Natural killer cell (primary cell): ENCODE measurements at places on chromosomes 1 and 21. TPM values are rescaled to one million over a fixed set of nuclear protein-coding genes. Genes with fewer than 3 reads are reported as not detected.

The SMCP gene
- total RNA-seq, result not detected

The HTR1D gene
- total RNA-seq, result not detected

The S1PR1 gene
- 80.2 TPM for total RNA-seq

The LCE2B gene
- not detected for total RNA-seq

The PTCH2 gene
- 3.1 TPM for total RNA-seq

The LINGO4 gene
- not detected for total RNA-seq

The NUP210L gene
- total RNA-seq, result 0.13 TPM

The FALEC gene
- not detected for total RNA-seq

The PTPN7 gene
- total RNA-seq, result 196 TPM

The SHE gene
- 0.14 TPM for total RNA-seq

The FAM177B gene
- not detected for total RNA-seq

The NBPF4 gene
- total RNA-seq, result not detected

The RIPPLY3 gene
- not detected for total RNA-seq

The DCST1 gene
- total RNA-seq, result 0.60 TPM

The LRRC53 gene
- not detected for total RNA-seq

The VHLL gene
- total RNA-seq, result 0.42 TPM

The MROH7 gene
- 0.16 TPM for total RNA-seq

GRCh38 chr1:72371259-72372035 lies 89.1 kb upstream of the NEGR1 start:
- DNase-seq, result no peak

DNA sequence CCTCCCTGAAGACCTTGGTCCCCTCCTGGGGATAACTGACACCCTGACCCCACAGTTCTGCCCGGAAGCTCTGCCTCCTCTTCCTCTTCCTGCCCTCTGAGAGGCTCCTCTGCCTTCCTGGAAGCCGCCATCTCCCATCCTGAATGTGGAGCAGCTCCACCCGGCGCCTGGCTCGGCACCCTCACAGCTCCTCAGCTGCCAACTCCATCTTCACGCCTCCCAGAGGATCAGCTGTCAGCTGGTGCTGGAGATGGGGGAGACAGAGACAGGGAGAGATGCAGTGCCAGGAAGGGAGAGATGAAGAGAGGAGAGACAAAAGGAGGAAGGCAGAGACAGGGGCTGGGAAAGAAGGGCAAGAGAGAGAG lies 210.4 kb upstream of the CSF3R start:
- DNase-seq, result no peak

- peak; percentile 29 for DNase-seq
These were observed at the start of gene NLRP3 for GRCh38 chr1:247415423-247416361. TSS of gene NLRP3 (plus strand) at chr1:247416173. CDS start at chr1:247418801, 2,628 bp downstream.

DNA sequence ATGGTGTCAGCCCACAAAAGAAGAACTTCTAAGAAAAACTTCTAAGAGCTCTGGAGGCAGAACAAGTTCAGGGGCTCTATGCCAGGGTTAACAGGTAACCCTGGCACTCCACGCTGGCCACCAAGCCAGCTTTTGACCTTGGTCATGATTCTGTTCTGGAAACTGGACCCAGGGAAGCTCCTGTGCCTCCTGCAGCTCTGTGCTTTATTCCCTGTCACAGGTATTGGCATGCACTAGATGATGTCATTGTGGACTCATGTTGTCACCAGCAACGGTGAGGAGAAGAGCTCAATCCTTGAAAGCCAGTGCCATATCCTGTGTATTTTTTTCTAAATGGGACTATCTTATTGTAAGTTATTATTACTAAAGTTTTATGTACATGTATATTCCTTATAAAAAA lies 56.7 kb upstream of the GCLM start:
- DNase-seq, result no peak

- DNase-seq, result no peak
These were observed 1.2 kb upstream of the PIK3C2B start for GRCh38 chr1:204495777-204496176.

DNA sequence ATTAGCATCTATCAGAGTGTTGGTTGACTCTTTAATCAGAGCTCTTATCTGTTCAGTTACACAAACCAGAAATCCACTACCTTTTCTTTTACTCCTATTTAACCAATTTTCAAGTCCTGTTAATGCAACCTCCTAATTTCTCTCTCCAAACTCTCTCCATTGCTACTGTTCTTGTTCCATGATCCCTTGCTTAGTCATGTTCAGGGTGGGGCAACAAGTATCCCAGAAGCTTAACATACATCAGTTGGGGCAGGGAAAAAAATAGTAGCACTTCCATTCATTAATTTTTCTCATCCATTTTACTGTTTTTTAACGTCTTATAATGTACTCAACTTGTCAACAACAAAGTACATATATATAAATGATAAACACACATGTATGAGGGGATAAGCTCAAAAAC lies 111.2 kb upstream of the LBR start:
- DNase-seq, result no peak

GRCh38 chr21:42682661-42683210 lies 29.3 kb downstream of the PDE9A start:
- no peak for DNase-seq

- no peak for DNase-seq
These were observed 28.6 kb downstream of the LGR6 start for GRCh38 chr1:202221911-202222909.

DNA sequence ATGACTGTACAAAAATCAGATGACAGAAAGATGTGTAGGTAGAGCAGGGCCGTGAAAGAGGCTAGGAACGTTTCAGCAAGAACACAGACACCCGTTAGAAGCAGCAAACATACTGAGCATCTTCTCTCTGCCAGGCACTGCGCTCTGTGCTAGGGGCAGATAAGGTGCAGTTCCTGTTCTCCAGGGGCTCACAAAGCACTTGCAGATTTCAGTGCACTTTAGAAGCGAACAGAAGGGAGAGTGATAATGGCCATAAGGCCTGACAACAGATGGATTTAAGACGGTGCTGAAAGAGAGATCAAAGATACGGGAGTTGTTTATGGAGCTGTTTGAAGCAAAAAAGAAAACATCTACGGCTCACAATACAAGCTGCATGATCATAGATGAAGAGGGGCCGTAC lies 200.3 kb upstream of the FOXD3 start:
- DNase-seq, result no peak

DNA sequence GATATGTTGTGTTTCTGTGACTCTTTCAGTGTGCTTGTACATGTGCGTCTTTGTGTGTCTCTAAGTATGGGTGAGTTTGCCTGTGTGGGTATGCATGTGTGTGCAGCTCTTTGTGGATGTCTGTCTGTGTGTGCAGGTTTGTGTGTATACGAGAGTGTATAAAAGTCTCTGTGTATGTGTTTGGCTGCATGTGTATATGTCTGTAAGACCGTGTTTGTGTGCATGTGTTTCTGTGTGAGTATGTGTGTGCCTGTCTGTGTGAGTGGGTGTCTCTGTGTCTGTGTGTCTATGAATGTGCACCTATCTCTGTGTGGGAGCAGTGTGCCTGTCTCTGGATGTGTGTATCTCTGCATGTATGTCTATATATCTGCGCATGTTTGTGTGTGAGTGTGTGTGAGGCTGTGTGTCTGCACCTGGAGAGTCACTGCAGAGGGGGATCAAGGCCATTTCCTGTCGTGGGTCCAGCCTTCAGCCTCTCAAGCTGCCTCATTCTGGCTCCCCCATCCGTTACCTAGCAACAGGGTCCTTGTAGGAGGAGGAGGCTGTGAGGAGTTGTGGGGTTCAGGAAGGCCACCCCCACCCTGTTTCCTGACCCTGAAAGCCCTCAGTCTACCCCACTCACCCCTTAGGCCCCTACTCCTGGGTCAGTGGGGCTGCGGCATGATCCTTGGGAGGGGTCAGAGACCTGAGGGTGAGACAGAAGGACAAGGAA lies 10.4 kb downstream of the FGR start:
- DNase-seq, result peak; percentile 29

- no peak for DNase-seq
These were observed 566.1 kb downstream of the PTPRU start for GRCh38 chr1:29802181-29803068.

- DNase-seq, result no peak
These were observed 29.3 kb downstream of the RAB4A start for GRCh38 chr1:229300099-229300757.

GRCh38 chr21:34351786-34352241 lies 12.0 kb upstream of the KCNE2 start:
- DNase-seq, result peak; percentile 50

GRCh38 chr21:40797891-40798290 lies 49.1 kb downstream of the DSCAM start:
- no peak for DNase-seq

DNA sequence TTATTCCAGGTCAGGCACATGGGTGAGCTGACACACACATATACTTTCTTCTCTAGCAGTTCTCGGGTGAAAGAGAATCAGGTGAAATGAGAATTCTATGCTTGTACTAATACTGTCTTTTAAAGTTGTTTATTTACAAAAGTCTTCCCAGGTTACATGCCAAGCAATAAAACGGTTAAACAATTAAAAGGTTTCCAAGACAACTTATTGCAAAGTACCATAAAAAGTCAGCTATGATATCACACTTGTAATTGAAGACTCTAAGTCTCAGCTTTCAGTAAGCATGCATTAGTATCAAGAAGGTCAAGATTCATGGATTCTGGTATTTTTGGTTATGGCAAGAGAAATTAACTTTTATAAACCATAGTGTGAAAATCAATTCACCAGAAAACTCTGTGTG lies 171.4 kb downstream of the PDE4B start:
- DNase-seq, result no peak

DNA sequence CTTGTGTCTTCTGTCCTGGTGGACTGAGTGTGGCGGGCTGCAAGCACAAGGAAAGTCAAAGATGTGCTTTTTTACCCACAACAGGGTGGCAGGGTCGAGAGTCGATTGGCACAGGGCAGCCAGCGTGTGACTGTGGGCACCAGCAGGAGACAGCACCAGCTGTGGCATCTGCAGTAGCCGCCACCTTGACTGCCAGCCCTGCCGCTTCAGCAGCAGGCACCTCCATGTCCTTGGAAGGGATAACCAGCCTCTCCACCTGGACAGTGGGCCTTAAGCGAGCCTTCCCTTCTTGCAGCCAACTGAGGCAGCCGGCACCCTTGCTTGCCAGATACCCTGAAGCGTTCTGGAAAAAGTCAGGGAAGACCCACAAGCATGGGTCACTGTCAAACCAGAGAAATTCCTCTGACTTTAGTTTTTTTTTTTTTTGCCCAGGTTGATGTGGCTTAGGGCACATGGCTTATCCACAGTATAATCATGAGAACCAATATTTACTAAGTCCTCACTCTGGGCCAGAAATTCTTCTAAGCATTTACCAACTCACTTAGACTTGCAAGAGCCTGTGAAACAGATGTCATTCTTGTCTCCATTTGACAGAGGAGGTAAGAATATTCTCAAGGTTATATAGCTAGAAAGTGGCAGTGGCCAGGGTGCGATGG lies 30.1 kb upstream of the PTGFRN start:
- DNase-seq, result no peak

GRCh38 chr1:197911111-197911856 lies 5.9 kb upstream of the LHX9 start:
- DNase-seq, result peak; percentile 53

DNA sequence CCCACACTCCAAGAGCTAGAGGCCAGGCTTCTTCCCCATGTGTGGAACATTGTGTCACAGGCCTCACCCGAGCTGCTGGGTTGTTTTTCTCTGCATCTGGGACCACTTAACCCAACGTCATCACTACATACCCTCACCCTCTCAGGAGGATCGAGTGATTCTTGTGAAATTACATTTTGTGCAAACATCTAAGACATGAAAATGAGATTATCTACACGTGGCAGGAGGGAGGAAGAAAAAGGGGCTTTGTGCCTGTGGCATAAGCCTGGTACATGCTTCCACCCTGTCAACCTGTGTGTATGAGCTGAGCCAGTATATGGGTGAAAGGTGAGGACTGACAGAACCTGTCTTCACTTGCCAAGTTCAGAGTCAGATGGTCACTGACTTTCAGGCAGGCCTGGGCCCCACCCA lies 1.6 kb downstream of the CPT2 start:
- no peak for DNase-seq

- no peak for DNase-seq
These were observed 548.9 kb downstream of the MATN1 start for GRCh38 chr1:30174499-30174898.

DNA sequence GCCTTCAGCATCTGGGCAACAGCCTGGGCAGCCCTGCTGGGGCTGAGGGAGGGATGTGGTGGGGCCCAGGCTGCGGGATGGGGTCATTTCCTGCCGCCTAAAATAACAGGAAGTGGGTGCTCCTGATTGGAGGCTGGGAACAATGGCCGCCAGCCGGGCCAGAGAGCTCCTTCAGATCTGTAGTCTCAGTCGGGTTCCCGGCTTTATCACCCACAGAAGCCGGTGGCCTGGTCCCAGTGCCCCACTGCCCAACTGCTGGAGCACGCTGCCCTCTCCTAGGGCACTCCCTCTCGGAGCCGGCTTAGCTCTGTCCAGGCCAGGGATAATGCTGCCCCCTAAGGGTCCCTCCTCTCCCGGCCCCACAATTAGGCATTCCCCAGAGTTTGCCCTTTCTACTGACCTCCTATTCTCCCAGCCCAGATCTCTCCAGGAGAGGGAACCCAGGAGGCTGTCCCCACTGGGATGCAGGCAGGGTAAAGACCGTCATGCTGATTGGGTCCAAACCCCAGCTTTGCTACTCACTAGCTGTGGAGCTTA lies 5.1 kb downstream of the MAP7D1 start:
- peak; percentile 79 for DNase-seq

GRCh38 chr1:29801561-29801973 lies 565.2 kb downstream of the PTPRU start:
- DNase-seq, result no peak

DNA sequence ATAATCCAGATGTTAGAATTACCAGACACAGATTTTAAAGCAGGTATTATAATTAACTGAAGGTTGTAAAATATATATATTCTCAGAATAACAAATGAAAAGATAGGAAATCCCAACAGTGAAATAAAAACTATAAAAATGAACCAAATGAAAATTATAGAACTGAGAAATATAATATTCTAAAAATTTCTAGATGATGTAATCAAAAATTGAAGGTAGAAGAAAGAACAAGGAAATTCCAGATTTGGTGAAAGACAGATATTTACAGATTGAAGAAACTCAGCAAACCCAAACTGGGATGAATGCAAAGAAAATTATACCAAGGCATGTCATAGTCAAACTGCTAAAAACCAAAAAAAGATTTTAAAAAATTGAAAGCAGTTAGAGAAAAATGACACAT lies 729.4 kb downstream of the MATN1 start:
- no peak for DNase-seq

- DNase-seq, result no peak
These were observed 2.0 kb upstream of the UTP25 start for GRCh38 chr1:209825591-209826434.

GRCh38 chr21:34771512-34772028 lies 102.8 kb downstream of the CLIC6 start:
- no peak for DNase-seq

DNA sequence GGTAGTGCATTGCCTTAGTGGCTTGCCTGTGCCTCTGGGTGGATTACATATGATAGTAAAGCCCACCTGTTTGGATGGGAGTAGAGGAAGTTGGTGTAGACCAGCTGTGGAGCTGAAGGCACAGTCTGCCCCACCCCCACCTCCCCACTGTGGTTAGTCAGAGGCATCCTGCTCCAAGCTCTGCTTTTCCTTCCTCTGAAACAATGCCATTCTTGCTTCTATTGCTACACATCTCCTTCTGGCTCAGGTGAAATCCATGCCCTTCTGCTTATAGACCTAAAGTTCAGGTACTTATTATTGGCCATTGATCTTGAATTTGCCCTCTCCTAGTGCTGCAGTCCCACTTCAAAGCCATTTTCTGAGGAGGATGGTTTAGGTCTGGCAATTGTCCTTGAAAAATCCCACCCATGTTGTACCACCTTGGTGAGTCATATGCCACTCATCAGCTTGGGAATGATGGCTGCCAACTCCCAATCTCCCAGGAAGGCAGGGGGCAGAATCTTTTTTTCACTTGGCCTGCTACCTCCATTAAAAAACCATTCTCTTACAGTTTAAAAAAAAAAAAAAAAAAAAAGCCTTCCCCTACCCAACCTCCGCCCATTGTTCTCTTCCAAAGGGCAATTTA lies 6.7 kb upstream of the TXLNA start:
- no peak for DNase-seq
